Ureter (tissue), 1 donor: ENCODE measurements at places on chromosomes 12 and 14. TPM values are rescaled to one million over a fixed set of nuclear protein-coding genes. Genes with fewer than 3 reads are reported as not detected.

Gene ANG
- total RNA-seq: 5.5 TPM

Gene ALDH2
- 66.9 TPM for total RNA-seq

Gene NXPH4
- total RNA-seq: not detected

Gene LRFN5
- 12.6 TPM for total RNA-seq
